ENCODE measurements at places on chromosomes 7 and 10. TPM values are rescaled to one million over a fixed set of nuclear protein-coding genes. Genes with fewer than 3 reads are reported as not detected.

Gene SPDYE5
- polyA plus RNA-seq, result not detected

Gene EBF3
- polyA plus RNA-seq, result 22.3 TPM

Gene SFTPA1
- not detected for polyA plus RNA-seq

Gene ABCB1
- 8.5 TPM for polyA plus RNA-seq
